ENCODE measurements at places on chromosomes 7 and 10.
A peak's percentile ranks its signal among the peaks of the same experiment; 100 is the strongest.

DNA sequence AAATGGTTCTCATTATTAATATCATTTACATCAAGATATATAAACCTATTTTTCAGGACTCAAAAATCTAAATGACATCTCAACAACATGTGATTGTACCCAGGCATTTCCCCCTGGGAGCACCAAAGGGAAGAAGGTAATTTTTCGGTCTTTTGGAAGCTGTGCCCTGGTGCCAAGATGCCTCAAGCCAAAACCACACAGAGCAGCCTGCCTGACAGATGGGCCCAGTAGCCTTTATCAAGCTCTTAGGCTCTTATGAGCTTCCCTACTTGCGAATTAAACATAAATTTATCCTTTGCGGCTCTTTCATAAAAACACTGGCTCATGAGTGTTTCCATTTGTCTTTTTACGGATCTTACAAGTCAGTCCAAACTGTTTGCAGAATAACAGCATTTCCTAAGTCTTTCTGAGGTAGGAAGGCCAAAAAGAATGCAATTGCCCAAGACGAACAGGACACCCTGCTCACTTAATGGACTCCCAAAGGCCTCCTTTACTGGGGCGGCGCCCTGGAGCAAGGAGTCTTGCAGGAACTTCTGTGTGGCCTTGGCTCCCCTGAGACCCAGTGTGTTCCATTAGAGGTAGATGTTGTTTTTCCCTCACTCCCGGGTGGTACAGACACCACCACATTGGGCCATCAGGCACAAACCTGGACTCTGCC is 4.1 kb upstream of the RASSF4 start:
- DNase-seq = no peak

DNA sequence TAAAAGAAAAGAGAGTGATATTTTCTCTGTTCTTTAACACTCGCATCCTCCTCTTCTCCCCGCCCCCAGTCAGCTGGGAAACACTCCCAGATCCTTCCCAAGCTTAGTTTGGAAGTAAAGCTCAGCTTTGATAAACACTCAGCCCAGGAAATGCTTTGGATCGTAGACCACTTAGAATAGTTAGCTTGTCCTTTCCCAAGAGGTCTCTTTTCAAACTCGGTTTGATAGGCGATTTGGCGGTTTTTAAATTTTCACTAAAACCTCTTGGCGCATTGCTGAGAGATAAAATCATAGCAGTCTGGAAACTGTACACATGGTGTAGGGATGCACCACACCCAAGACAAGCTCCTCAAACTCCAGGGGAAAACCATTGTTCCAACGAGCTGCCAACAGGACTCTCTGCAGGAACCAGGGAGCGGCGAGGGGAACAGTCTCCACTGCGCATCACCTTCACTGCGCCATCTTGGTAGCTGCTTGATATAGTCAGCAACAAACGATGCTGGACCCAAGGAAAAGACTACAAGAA is 22.3 kb downstream of the SMURF1 start:
- peak; percentile 32 for DNase-seq

DNA sequence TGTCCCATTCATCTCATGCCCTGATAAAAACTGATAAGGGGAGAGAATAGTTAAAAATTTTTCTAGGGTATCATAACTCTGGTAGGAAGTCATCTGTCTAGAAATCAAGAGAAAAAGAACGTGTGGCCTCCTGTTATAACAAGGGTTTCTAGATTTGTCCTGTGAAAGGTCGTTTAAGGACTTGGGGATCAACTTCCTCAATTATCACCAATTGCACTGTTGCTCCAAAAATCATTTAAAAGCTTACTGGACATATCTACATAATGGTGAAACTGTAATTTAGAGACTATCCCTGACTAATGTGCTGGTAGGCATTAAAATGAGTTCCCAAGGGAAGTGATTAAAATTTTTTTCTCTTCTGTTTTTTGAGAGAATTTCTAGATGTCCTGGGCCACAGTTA is 58.2 kb downstream of the GPR141 start:
- no peak for DNase-seq

- DNase-seq = no peak
Measured at GRCh38 chr10:65314253-65314652, 1611.6 kb upstream of the LRRTM3 start.

GRCh38 chr7:507623-508300 is 11.9 kb downstream of the PDGFA start:
- no peak for DNase-seq

GRCh38 chr7:94778711-94779459 is 123.0 kb upstream of the SGCE start:
- no peak for DNase-seq

GRCh38 chr7:93146472-93147141 is 1.6 kb downstream of the SAMD9L start:
- no peak for DNase-seq

GRCh38 chr7:24728503-24729364 is 28.5 kb downstream of the GSDME start:
- DNase-seq = no peak

GRCh38 chr10:44857363-44858016 is 53.6 kb upstream of the TMEM72 start:
- DNase-seq = peak; percentile 93

DNA sequence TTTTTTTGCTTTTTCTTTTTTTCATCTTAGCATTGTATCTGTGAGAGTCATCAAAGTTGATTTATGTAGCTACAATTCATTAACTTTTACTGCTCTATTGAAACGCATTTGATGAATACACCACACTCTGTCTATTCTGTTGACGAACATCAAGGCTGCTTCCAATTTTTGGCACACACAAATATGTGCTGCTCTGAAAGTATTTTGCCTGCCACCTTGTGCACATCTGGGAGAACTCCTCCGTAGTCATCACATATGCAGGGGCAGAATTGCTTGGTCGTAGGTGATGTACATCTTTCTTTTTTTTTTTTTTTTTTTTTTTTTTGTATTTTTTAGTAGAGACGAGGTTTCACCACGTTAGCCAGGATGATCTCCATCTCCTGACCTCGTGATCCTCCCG is 796.8 kb downstream of the KCNMA1 start:
- no peak for DNase-seq

GRCh38 chr7:39386718-39387117 is 179.5 kb upstream of the YAE1 start:
- no peak for DNase-seq

- no peak for DNase-seq
Measured at GRCh38 chr10:78462176-78462575, 428.5 kb downstream of the RPS24 start.

- DNase-seq = no peak
Measured at GRCh38 chr7:147569116-147569913, 1021.3 kb upstream of the C7orf33 start.

DNA sequence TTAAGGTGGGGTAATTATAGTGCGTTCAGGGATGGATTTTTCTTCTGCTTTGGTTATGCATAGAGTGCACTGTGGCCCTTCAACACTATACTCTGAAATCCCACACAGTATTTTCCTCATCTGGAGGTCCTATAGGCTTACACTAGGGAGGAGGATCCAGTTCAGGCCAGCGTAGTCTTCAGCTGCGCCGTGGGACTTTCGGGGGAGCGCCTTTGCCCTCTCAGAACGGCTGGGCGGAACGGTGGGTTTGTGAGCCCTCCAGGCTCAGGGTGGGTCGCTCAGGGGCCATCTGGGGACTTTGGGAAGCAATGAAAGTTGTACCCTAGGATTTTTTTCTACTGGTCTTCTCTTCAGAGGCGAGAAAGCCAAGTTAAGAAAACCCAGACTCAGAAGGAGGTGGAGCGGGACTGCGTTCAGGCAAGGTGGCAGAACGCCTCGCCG is 652 bp upstream of the VPS26A start:
- peak; percentile 71 for DNase-seq

DNA sequence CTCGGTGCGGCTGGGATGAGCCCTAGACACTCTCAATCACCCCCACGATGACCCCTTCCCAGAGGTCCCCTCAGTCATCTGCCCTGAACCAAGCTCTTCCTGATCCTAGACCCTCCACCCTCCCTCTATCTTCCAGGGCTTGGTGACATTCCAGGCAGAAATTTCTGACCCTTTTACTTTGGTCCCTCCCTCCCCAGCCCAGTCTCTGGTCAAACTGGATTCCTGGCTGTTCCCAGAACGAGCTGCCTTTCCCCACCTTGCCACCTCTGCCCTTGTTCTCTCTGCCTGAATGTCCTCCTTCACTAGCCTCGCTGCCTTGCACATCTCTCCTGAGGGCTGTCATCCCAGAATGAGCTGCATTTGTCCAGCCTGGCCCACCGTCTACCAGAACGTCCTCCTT is 1.3 kb upstream of the CLDN4 start:
- no peak for DNase-seq

DNA sequence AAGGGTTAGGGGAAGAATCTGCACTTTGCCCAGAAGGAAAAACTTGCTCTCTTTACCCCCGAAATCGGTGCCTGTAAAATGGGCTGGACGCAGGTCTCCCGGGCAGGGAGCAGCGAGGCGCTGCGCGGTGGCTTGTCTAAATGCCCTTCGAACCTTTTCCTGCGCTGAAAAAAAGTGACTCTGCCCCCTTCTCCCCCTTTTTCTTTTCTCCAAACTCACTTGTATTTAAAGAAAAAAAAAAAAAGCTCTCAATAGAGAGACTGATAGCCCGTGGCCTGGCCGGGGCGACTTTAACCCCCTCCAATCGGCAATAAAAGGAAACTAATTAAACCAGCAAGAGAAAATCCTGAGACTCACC is 286 bp downstream of the SP8 start:
- no peak for DNase-seq

Data from EL (cell line).